ENCODE measurements at places on chromosomes 3 and 15.

DNA sequence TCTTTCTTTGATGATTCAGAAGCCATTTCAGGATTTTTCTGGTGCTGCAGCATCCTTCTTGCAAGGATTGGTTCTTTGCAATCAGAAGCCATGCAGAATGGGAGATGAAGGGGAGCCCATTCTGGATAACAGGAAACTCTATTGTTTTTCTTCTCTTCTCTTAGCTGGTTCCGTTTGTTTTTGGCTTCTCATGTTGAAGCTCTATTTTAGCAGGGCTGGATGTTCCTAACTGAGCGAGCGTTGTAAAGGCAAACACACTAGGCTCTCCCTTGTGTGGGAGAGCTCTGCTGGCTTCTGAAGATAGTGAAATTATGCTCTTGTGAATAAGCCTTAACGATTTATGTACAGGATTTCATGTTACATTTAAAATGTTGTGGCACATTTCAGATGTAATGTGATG lies 8.3 kb downstream of the CACNA1D start:
- DNase-seq = no peak

DNA sequence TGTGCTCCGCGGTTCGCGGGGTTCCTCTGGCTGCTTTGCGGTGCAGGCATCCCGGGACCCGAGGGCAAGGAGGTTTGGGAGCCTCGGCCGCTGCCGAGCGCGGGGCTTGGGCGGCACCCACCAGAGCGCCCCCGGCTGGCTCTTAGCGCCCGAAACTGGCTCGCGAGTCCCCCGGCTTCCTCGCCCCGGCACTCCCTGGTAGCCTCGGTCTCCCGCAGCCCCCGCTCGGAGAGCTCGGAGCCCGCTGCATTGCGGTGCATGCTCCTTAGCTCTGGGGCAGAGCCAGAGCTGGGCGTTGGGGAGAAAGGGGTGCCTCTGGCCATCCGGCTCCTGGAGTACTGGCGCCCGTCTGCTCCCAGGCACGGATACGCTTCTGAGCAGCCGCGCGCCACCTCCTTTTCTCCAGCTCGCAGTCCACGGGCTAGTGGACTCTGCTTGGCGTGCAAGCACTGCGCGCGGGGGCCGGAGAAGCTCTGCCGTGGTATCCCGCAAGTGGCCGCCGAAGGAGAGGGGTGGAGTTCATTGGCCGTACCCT lies 753 bp downstream of the EPHB1 start:
- no peak for DNase-seq

GRCh38 chr15:44738340-44738984 lies 2.1 kb downstream of the TRIM69 start:
- peak; percentile 54 for DNase-seq

DNA sequence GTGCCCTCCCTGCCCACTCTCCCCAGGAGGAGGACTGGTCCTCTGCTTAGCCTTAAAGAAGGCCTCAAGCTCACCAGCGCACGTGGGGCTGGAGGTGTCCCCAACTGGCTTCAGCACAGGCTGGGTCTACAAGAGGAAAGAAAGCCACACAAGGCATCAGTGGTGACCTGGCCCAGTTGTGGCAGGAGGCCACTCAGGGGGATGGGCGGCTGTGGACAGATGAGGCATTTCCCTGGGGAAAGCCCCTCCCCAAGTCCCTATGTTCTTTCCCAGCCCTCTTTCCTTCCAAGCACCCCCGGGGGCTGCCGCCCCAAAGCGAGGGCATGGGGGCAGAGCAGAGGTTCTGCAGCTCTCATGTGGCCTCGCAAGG lies 155.2 kb upstream of the TLE3 start:
- DNase-seq = no peak

- no peak for DNase-seq
Observed at GRCh38 chr3:61848885-61849284, 287.5 kb downstream of the PTPRG start.

DNA sequence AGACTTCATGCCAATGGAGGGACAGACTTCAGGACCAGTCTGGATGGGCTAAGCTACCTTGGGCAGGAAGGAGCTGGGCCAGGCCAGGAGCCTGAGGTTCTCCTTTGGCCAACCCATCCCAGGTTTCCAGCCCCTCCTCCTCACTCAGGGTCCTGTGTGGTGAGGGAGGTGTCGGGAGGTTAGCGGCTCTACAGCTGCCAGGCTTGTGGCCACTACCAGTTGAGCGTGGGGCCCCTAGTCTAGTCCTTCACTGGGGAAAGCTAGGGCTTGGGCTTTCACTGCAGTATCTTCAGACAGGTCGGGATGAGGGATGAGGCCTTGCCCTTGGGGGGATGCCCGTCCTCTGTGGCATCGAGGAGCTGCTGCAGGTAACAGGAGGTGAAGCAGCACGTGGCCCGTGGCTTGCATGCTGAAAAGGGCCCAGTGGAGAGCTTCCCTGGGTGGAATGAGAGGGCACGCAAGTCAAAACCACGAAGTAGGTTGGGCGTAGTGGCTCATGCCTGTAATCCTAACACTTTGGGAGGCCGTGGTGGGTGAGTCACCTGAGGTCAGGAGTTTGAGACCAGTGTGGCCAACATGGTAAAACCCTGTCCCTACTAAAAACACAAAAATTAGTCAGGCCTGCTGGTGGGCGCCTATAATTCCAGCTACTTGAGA lies 8.5 kb upstream of the FANCD2 start:
- peak; percentile 50 for DNase-seq

GRCh38 chr3:186198442-186198841 lies 89.6 kb upstream of the ETV5 start:
- no peak for DNase-seq

DNA sequence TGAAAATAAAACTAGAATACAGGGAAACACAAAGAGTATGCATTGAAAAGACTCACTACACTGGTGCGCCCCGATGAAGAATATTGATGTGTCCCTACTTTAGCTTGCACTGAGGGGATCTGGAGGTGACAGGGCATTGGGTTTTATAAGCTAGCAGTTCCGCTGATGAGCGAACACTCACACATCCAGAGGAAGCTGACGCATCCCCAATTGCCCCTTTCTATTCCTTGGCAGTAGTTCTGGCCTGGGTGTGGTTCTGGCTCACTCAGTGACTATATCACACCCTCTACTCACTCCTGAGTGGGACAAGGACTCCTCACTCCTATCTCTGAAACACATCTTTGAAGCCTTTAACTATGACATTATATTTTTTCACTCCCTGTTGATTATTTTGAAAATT lies 71.0 kb downstream of the B3GNT5 start:
- DNase-seq = no peak

GRCh38 chr3:58728723-58729122 lies 62.1 kb upstream of the FAM3D start:
- DNase-seq = no peak

GRCh38 chr3:59733041-59733809 lies 683.4 kb upstream of the CFAP20DC start:
- DNase-seq = no peak

GRCh38 chr3:125013095-125013494 lies 42.7 kb downstream of the HEG1 start:
- DNase-seq = no peak

GRCh38 chr3:14803981-14804834 lies 14.6 kb upstream of the FGD5 start:
- DNase-seq = no peak

DNA sequence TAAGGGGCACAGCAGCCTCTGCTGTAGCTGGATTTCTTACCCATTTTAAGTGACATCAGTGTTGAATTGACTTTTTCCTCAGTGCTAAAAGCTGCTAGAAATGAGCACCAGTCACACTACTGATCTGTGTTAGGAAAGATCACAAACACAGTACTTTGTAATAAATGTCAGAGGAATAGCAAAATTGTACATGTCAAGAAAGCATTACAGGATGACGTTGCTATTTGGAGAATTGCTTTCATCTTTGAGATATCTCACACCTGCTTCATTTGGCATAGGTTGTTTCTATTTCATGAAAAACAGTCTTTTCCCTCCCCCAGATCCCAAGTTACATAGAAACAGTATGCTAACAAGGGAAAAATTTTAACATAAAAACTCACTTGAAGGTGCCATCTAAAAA lies 77.8 kb downstream of the SLC25A26 start:
- DNase-seq = no peak

DNA sequence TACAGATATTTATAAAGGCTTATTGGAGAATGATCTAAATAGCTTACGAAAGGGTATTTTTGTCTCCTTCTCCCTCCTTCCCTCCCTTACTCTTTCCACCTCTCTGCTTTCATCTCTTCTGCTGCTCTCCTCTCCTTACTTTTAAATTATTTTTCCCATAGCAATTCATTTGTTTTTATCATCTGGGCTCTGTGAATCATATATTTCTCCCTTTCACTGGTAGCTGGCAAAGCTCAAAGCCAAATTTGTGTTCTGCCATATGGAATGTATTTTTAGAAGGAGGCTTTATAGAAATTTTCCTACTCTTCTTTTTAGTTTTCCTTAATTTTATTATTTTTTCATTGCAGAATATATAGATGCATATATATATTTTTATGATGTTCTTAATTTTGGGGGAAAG lies 385.8 kb downstream of the C3orf38 start:
- no peak for DNase-seq

DNA sequence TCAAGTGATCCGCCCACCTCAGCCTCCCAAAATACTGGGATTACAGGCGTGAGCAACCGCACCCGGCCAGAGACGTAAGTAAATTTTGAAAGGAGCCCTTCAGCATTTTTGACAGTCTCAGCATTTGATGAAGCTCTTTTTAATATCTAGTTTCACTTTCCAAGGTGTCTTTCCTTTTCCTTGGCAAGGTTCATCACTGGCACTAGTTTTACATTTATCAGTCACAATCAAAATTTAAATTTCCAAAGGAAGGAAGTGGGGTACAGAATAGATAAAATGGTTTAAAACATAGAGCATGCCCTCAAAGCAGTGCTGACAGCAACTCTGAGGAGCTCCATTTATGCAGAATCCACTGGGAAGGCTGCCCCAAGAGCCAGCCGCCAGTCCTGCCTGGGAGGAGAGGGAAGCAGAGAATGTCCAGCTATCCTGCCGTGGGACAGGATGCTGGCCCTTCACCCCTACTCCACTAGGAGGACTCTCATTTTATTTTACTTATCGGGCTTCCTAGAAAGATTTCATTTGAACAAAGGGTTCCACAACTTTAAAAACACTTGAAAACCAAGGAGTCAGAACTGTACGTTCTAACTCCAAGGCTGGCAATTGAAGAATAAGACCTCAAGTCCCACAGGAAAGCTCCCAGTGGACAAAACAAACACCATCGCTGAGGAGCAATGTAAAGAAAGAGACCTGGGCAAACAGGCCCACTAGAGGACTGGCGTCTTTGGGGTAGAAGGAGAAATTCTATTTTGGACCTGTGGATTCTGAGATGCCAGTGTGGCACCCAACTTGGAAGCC lies 9.9 kb downstream of the SFMBT1 start:
- DNase-seq = no peak

GRCh38 chr3:74613060-74613459 lies 1.4 kb downstream of the CNTN3 start:
- DNase-seq = no peak

- peak; percentile 75 for DNase-seq
Observed at GRCh38 chr3:179071323-179072099, at the start of gene ZMAT3. TSS of gene ZMAT3 (minus strand) at chr3:179071809. CDS start at chr3:179067752, 4,057 bp downstream.

- no peak for DNase-seq
Observed at GRCh38 chr3:115961380-115961779, 338.1 kb downstream of the GAP43 start.

- DNase-seq = peak; percentile 66
Observed at GRCh38 chr3:150235799-150236198, 172.3 kb upstream of the TSC22D2 start.

DNA sequence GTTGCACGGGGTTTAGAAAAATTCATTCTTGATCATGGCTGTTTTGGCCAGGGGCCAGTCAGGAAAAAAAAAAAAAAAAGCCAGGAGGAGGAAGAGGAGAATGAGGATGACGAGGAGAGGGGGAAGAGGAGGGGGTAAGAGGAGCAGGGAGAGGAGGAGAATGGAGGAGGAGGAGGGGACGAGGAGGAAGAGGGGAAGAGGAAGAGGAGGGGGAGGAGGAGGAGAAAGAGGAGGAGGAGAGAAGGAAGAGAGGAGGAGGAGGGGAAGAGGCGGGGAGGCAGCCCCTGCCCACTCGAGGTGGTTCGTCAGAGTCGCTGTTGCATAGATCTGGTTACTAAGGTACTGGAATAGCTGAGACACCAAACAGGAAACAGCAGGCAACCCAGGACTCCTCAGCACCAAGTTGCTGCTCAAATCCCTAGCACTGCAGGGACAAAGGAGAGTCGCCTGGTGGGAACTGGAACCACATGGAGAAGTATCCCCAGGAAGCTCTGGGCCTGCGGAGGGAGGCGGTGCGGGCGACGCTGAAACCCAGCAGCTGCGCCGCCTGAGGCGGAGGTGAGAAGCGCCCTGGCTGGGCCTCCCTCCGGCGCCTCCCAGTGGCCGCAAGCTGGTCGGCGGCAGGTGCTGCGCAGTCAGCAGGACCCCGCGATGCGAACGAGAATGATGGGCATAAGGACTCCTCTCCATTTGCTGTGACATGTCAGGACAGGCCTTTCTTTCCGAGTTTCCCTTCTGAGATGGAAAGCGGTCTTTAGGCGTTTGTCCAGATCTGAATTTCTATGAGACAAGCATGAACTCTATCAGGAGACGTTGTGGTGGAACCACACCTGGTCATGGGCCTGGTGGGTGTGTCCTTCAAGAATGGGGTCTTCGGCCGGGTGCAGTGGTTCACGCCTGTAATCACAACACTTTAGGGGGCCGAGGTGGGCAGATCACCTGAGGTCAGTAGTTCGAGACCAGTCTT lies 17.5 kb downstream of the FAM240A start:
- DNase-seq = peak; percentile 58

DNA sequence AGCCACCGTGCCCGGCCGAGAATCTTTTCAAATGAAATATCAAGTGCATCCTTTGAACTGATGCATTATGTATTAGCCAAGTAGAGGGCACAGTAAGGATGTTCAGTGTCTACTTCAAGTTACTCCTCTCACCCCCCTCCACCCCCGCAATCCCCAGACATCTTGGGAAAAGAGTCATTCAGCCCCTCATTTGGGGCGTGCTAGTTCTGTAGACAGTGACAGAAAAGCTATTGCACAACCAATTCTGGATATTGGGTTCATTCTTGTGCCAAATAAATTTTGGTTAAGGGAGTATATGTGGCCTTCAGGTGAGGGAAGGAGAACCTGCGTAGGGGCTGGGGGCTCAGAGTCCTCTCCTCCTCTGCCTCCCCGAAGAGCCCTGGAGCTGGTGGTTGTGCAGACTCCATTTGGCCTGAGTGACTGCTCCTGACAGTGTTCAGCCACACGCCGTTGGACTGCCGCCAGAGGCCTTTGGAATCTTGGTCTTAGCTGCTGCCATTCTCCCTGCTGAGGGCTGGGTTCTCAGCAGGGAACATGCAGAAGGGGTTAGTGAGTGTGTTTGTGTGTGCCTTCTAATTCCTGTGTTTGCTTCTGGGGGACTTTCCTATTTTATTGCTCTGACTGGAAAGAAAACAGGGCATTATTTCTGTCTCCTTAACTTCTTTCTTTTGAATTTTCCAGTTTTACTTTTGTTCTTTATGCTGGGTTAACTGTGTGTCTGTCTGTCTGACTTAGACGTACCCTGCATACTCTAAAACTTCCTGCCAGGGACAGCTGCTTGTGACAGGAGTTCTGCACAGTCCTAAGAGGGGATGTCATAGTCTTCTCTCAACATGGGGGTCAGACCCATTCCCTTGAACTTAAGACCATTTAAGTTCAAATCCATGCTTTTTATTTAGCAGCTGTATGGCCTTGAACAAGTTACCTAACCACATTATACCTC lies 21.0 kb downstream of the RARB start:
- DNase-seq = peak; percentile 78
